ENCODE measurements at places on chromosomes 12 and 14.
A peak's percentile ranks its signal among the peaks of the same experiment; 100 is the strongest.

DNA sequence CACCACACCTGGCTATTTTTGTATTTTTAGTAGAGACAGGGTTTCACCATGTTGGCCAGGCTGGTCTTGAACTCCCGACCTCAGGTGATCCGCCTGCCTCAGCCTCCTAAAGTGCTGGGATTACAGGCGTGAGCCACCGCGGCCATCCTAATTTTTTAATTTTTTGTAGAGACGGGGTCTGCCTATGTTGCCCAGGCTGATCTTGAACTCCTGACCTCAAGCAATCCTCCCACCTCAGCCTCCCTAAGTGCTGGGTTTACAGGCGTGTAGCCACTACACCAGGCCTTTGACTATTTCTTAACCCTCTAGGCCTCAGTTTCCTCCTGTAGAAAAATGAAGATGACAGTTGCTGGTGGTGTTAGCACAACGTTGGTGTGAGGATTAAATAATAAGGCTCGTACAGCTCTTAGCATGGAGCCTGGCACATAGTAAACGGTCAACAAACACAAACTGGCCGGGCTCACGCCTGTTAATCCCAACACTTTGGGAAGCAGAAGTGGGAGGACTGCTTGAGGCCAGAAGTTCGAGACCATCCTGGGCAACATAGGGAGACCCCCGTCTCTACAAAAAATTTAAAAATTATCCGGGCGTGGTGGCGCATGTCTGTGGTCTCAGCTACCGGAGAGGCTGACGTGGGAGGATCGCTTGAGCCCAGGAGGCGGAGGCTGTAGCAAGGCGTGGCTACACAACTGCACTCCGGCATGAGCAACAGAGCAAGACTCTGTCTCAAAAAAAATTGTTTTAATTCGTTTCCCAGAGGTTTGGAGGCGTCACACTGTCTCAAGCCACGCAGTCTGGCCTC, 979 bp downstream of the DDX54 start:
- no peak for DNase-seq

- DNase-seq: no peak
Measured at GRCh38 chr12:61862986-61863385, 397.2 kb upstream of the USP15 start.

- no peak for DNase-seq
Measured at GRCh38 chr14:34180869-34181268, 230.0 kb upstream of the EGLN3 start.

DNA sequence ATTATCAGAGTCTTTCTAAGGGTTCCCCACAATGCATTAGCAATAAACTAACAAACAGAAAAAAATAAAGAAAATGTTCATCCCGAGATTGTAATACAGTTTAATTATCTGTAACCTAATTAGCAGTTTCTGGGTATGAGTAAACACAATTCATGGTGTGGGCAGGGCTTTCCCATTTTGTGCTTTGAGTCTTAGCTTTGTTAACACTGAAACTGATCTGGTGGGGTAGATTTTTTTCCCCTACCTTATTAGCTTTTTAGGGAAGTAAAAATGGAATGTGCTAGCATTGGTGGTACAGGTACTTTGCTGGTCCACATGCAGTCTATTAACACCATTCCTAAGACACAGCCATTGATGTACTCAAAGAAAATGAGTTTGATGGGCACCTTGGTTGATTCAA, 18.4 kb upstream of the KRR1 start:
- no peak for DNase-seq

DNA sequence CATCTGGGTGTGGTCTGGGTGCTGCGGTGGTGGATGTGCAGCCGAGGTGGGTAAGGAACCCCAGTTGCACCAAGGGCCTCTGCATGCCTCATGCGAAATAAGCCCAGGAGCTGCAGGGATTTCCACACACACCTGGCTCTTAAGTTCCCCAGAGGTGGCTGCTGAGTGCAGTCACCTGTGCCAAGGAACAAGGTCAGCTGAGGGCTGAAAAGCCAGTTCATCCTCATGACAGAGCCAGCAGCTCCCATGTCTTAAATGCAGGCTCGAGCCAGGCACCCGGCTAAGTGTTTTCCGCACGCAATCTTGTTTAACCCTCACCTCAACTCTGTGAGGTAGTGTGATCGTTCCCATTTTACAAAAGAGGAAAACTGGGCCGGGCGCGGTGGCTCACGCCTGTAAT, 9.7 kb downstream of the HVCN1 start:
- DNase-seq: no peak

DNA sequence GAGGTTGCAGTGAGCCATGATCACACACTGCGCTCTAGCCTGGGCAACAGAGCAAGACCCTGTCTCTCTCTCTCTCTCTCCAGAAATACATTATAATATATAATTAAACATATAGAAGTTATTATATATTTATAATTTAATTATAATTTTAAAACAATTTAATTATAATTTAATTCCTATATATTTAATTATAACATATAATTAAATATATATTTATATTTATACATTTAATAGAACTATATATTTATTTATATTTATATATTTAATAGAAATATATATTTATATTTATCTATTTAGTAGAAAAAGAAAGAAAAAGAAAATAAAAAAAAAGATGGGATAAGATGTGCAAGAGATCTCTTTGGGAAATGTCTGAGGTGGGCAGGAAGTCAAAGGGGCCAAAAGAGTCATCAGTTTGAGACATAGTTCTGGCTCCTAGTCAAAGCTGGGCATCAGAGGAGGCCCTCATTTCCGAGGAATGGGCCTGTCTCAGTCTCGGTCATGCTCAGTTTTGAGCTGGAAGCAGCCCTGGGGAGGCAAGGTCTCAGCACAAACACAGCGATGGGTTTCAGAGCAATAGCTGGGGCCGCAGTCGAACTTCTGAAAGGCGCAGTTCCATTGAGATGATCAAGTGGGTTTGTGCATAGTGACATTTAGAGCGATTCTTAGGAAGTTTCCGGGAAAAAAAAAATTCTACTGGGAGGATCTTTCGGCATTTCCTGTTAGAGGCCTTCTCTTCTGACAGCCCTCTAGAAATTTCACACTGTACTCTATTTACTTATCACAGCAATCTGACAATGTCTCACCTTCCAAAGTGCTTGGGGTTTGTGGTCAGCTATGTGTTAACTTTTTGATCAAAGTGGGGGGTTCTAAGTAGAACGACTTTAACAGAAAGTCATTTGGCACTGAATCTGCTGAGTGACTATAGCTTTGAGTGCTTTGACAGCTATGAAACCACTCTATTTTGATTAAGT, 58.7 kb upstream of the GZMB start:
- DNase-seq: no peak

DNA sequence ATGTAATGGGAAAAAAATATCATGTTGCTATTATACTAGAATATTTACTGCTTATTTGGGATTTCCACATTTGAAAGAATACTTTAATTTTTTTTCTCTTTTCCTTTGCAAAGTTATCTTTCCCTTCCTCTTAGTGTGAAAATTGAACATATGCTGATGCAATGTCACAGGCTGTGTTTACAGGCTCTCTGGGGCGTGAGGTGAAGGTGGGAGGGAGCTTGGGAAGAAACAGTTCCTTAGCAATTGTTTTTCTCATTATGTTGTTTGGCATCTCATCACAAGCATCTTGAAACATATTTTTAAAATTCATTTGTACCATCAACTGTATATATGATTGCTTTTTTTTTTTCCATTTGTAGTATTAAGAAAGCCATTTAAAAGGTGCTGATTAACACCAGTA, 47.9 kb upstream of the NAV3 start:
- no peak for DNase-seq

DNA sequence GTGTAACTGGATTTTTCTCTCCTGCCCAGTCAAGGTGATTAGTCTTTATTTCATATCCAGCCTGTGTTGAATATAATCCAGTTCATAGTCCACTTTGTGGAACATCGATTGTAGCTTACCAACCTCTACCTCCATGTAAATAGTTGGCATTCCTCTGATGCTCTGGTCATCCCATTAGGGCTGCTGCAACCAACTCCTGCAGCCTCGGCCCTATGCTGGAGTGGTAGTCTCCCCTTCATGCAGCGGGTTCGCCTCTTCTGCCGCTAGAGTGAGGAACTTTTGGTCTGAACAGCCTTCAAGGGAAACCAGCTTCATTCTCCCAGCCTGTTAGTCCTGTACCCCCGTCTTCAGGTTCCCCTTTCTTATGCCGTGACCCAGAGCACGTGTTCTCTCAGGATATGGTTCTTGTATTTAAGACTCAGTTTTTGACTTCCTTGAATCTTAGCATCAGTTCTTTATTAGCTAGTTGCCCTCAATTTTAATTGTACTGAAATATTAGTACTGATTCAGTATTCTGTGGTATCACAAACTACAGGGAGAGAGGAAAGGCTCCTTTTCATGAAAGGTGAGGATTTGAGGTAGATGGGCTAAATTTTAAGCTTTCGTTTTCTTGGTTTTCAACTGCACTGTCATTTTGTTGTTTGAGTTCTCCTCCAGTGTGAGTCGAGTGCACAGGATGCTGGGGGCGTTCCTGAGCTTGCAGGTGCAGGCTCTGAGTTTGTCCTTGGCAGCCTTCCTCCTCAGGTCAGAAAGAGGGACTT, 33.2 kb downstream of the ZNF664 start:
- DNase-seq: no peak

- no peak for DNase-seq
Measured at GRCh38 chr14:97490521-97491070, 693.4 kb downstream of the VRK1 start.

GRCh38 chr12:88904705-88905104, 324.4 kb upstream of the KITLG start:
- DNase-seq: no peak

DNA sequence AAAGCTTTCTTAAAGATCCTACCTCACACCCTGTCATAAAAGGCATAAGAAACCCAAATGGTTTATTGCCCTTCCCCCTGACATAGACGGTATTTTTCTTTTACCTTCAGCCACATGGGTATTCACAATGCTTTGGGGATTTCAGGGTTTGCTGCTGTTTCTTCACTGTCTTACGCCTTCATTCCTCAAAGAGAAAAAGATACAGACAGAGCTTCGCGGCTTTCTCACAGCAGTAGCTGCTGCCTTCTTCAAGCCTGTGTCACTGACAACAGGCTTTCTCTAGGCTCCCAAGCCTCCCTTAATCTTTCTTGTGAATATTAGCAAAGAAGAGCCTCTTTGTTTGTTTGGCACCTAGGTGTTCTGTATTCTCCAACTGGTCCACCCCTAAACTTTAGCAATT, 197.4 kb upstream of the ARID2 start:
- DNase-seq: no peak

- DNase-seq: no peak
Measured at GRCh38 chr12:92493816-92494215, 209.0 kb upstream of the PLEKHG7 start.

- DNase-seq: no peak
Measured at GRCh38 chr12:116695464-116695725, 42.5 kb downstream of the SPRING1 start.

- no peak for DNase-seq
Measured at GRCh38 chr12:4286228-4286627, 12.7 kb downstream of the CCND2 start.

DNA sequence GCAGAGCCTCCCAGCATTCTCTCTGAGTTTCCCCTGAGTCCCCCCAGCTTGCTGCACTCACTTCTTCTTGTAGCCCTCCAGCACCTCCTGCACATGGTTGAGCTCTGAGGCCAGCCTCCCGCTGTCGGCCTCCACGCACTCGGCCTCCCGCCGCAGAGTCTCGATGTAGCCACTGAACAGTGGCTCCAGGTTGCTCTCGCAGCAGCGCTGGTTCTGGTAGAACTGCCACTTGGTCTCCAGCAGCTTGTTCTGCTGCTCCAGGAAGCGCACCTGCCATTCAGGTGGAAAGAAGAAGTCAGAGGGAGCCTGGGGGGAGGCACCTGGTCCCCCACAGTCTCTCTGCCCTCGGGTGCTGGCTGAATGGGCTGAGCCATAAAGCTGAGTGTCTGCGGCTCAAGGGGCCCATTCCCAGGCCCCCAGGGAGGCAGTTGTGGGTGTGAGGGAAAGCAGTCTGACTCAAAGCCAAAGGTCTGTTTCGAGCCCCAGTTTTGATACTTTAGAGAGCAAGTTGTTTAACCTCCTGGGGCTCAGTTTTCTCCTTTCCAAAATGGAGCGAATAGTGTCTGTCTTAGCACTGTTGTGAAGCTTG, 2.3 kb downstream of the KRT85 start:
- no peak for DNase-seq

GRCh38 chr14:24147761-24148428, 597 bp downstream of the RNF31 start:
- DNase-seq: no peak

DNA sequence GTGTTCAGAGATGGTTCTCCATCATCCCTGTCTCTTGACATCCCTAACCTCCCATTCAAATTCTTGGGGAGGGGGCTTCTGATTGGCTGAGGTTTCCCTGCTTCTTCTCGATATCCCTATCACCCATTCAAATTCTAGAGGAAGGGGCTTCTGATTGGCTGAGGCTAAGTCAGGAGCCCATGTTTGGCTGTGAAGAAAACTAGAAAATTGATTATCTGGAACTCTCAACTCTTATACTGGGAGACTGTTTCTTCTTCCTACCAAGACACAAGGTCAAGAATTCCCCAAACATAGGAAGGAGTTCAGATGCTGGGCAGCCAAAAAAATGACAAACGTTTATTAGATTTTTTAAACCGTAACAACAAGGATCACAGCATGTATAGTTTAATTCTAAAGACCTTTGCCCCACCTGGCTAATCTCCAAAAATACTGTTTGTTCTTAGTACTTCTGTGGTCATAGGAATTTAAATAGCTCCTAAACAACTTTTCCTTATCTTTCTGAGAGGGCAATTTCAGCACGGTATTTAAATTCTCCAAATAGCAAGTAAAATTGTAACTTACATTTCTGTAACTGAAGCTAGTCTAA, 26.4 kb downstream of the SPIC start:
- no peak for DNase-seq

DNA sequence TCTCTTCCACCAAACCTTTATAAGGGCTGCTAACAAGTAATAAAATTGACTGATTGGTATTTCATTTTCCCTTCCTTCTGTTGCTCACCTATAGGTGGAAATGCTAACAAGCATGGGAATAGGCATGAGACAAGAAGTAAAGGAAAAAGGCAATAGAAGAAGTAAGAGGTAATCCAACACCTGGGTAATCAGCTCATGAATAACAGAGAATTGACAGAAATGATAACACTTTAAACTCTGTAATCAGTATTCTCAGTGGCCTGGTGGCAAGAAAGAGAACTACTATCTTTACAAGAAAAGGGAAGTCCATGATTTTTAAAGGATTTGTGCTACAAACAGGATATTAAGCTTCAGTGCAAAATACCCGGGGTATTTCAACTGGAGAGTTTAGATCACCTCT, 737.8 kb downstream of the RERGL start:
- DNase-seq: no peak

GRCh38 chr12:83473408-83474095, 786.8 kb downstream of the TMTC2 start:
- no peak for DNase-seq

- DNase-seq: peak; percentile 12
Measured at GRCh38 chr12:114625294-114625851, 58.6 kb downstream of the TBX3 start.

Data from stimulated activated CD8-positive, alpha-beta memory T cell treated with anti-CD3 and anti-CD28 coated beads, Interleukin-7, amount 100 ng/mL, for 24 hours (primary cell).